Hematopoietic multipotent progenitor cell (in vitro differentiated cells): ENCODE measurements at places on chromosomes 2 and 18.

- no peak for DNase-seq
Measured at GRCh38 chr2:177679611-177680605, 287.3 kb downstream of the AGPS start.

DNA sequence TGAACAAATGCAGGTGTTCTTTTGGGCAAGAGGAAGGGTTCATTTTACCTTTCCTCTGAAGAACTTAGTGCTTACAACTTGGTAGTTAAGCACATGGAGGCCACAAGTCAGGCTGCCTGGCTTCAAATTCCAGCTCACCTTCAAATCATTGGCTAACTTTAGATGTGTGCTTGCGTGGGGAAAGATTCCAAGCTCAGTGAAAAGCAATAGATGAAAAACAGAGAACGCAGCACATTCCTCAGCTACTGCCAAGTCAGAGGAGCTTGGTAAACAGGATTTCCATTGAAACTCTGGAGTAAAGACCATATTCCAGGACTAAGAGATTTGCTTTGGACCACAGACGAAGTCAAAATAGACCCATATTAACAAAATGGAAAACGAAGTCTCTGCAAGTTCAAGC lies 96.3 kb upstream of the ASB18 start:
- DNase-seq: no peak

DNA sequence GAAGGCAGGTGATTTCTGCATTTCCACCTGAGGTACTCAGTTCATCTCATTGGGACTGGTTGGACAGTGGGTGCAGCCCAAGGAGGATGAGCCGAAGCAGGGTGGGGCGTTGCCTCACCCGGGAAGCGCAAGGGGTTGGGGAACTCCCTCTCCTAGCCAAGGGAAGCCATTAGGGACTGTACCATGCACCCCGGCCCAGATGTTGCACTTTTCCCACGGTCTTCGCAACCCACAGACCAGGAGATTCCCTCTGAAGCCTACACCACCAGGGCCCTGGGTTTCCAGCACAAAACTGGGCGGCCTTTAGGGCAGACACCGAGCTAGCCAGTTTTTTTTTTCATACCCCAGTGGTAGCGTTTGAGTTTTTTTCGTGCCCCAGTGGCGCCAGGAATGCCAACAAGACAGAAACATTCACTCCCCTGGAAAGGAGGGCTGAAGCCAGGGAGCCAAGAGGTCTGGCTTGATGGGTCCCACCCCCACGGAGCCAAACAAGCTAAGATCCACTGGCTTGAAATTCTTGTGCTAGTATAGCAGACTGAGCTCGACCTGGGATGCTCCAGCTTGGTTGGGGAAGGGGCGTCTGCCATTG lies 75.9 kb upstream of the RANBP2 start:
- DNase-seq: no peak

DNA sequence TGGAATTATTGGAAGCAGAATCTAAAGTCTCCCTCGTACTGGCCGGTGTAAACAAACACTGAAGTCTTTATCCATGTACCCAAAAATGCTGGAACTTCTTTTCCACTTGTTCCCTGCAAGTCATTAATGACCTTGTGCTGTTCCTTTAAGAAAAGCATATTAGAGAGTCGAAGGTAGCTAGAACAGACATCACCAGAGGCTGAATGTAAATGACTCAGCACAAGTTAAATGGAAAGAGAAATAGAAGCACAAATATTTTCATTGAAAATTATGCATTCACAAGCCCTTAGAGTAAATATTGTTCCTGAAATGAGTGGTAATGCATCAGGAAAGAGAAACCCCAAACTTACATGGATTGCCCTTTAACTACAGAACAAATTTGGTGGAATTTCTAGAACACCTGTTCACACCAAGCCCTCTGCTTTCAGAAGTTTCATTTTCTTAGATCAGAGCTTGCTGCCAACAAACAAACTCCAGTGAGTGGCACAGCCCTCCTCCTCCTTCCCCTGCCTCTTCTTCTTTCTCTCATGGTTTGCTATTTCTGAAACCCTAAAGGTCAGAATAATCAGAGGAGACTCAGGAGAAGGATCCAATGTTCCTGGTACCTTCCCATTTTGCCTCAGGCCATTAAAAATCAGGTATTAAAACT lies 264.3 kb downstream of the TXNL1 start:
- DNase-seq: no peak

DNA sequence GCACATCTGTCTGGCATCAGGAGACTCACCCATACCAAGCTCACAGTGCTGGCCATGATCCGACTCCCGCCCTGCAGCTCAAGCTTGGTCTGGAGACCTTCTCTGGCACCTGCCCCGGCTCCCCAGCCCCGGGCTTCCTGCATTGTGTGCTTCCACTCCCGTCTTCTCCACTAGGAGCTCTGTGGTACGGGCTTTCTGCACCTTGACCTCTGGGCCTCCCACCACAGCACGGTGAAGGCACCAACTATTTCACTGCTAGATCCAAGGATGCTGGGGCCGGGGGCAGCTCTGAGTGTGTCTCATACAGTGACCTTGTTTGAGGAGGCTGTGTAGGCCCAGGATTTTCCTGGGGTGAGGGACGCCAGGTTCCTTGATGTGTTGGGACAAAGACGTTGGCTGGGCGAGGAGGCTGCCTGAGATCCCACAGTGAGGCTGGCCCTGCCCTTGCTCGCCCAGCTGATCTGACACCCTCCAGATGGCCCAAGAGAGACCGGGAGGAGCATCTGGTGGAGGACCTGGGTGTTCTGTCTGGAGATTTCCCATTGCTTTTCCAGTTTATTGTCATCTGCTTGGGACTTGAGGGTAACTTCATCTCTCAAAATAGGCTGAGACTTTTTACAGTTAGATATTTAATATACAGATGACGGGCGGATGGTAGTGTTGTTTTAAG lies 64.0 kb downstream of the HPCAL1 start:
- DNase-seq: no peak

GRCh38 chr2:50772607-50773006 lies 259.3 kb downstream of the NRXN1 start:
- DNase-seq: no peak

DNA sequence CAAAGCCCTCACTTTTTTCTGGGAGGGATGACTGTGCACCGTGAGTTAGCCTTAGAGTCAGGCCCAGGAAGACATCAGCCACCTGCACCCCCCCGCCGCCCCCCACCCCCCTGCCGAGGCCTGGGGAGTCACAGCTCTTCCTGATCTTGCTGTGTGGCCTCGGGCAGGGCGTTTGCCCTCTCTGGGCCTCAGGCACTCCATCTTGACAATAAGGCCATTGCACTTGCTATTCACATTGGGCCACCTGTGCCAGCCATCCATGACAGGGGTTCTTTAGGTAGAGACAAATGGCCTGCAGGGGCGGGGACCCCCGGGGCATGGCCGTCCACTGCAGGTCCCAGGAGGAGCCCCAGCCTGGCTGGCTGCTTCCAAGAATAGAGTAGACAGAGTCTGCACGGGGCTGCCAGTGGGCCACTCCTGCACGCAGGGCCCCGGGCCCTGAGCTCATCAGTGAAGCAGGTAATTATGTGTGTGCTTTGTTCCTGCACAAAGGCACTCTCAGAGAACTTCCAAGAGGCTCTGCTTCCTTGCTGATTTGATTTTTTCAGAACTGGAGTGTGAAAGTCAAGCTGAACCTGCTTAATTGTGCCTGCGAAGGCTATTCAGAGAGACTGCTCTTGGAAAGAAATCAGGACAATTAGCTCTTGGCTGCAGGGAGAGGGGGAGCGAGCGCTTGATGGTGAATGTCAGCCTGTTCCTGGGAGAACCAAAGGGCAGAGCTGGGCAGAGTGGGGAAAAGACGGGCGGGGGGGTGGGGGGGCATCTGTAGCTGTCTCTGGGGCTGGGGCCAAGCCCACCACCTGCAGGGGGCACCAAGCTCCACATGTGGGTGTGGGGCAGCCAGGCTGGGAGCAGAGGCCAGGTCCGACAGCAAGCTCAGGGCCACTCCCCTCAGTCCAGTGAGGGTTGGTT lies 40.3 kb downstream of the RRM2 start:
- DNase-seq: no peak

- DNase-seq: no peak
Measured at GRCh38 chr2:237870754-237871651, 11.6 kb downstream of the RAMP1 start.

- no peak for DNase-seq
Measured at GRCh38 chr18:26978812-26979341, 113.4 kb upstream of the AQP4 start.

DNA sequence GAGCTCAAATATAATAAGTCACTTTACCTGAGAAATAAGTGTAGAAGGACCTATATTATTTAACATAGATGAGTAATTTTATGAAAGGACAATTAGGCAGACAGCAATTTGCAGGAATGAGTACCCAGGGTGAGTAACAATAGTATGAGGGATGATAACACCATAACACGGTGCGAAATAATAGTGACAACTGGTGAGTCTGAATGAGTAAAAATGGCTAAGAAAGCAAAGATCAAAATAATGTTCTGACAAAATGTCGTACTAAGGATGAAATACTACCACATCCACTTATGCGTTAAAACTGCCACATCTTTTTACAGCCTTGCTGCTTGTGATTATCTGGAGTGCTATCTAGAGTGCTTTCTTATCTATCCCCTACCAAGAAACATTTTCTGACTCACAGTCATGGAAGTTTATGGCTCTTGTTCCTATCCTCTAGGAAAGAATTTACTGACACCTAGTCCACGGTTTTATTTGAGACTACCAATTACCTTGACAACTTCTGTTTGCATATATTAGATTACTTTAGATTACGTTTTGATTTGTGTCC lies 929.7 kb downstream of the LRP1B start:
- DNase-seq: no peak
